ENCODE measurements at places on chromosomes 7 and 10. TPM values are rescaled to one million over a fixed set of nuclear protein-coding genes. Genes with fewer than 3 reads are reported as not detected.
A peak's percentile ranks its signal among the peaks of the same experiment; 100 is the strongest.

The CABCOCO1 gene
- total RNA-seq = 1.1 TPM

The NEBL gene
- total RNA-seq = 1.4 TPM

GRCh38 chr7:27098578-27099451 lies 3.0 kb upstream of the HOXA1 start:
- DNase-seq = no peak
- peaks cover 36% of the 10 kb centered on the region for H3K4me1 ChIP-seq
- no peaks in the 10 kb centered on the region for H3K36me3 ChIP-seq

DNA sequence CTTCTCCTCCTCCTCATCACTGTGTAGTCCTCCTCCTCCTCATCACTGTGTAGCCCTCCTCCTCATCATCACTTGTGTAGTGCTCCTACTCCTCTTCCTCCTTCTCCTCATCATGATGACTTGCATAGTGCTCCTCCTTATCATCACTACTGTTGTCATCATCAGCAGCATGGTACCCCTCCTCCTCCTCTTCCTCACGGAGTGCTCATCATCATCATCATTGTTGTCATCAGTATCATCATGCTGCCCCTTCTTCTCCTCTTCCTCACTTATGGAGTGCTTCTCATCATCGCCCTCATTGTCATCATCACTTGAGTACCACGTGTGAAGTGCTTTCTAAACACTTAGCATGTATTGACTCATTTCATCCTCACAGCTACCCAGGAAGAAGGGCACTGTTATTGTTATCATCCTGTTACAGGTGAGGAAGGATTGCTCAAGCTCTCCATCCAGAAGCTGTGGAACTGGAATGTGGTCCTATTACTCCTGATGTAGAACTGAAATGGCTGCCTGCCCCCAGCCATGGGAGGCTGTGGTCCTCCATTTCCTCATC lies 122.8 kb upstream of the SHH start:
- no peak overlapping the region for H3K4me3 ChIP-seq
- H3K27me3 ChIP-seq = no peaks in the 10 kb centered on the region
- H3K36me3 ChIP-seq = no peaks in the 10 kb centered on the region
- DNase-seq = no peak
- H3K4me1 ChIP-seq = no peaks in the 10 kb centered on the region

DNA sequence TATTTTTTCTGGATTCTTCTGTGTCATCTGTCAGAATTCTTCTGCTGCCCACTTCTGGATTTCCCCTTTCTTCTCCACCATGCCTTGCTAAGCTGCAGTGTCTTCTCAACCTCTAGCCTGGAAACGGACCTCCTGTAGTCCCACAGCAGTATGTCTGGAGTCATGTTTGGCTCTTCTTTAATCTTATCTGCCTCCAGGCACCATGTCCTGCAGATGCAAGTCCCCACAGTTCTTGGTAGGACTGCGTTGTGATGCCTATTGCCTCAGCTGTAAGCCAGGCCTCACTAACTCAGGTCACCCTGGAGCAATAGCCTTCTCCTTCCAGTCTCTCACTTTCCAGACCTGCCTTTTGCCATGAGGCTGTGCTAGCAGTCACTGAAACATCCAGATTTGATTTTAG lies 268.3 kb downstream of the POM121L12 start:
- no peak overlapping the region for H3K27ac ChIP-seq
- DNase-seq = no peak
- no peak overlapping the region for H3K4me3 ChIP-seq
- no peaks in the 10 kb centered on the region for H3K4me1 ChIP-seq
- H3K36me3 ChIP-seq = no peaks in the 10 kb centered on the region

GRCh38 chr7:43037531-43037930 lies 74.9 kb upstream of the HECW1 start:
- H3K4me3 ChIP-seq = no peak overlapping the region
- no peaks in the 10 kb centered on the region for H3K27me3 ChIP-seq
- DNase-seq = no peak
- no peak overlapping the region for H3K27ac ChIP-seq
- no peaks in the 10 kb centered on the region for H3K36me3 ChIP-seq

- peak overlapping the region; percentile 96 for H3K4me3 ChIP-seq
- peak; percentile 21 for DNase-seq
- H3K27me3 ChIP-seq = no peaks in the 10 kb centered on the region
- peak overlapping the region; percentile 99 for H3K27ac ChIP-seq
These were observed 686 bp downstream of the ABI1 start for GRCh38 chr10:26860102-26860442.

- no peaks in the 10 kb centered on the region for H3K27me3 ChIP-seq
- H3K36me3 ChIP-seq = no peaks in the 10 kb centered on the region
- peaks cover 36% of the 10 kb centered on the region for H3K4me1 ChIP-seq
These were observed 92.8 kb downstream of the MCU start for GRCh38 chr10:72784551-72785351.

- H3K36me3 ChIP-seq = peaks cover 2% of the 10 kb centered on the region
- no peak overlapping the region for H3K4me3 ChIP-seq
- DNase-seq = no peak
- H3K4me1 ChIP-seq = peaks cover 13% of the 10 kb centered on the region
- H3K27ac ChIP-seq = no peak overlapping the region
- no peaks in the 10 kb centered on the region for H3K27me3 ChIP-seq
These were observed 303.8 kb downstream of the PRKG1 start for GRCh38 chr10:51377932-51378599.

- no peak overlapping the region for H3K27ac ChIP-seq
- no peak for DNase-seq
- H3K4me1 ChIP-seq = peaks cover 7% of the 10 kb centered on the region
- H3K4me3 ChIP-seq = no peak overlapping the region
These were observed 87.5 kb downstream of the PARD3 start for GRCh38 chr10:34727595-34728033.

DNA sequence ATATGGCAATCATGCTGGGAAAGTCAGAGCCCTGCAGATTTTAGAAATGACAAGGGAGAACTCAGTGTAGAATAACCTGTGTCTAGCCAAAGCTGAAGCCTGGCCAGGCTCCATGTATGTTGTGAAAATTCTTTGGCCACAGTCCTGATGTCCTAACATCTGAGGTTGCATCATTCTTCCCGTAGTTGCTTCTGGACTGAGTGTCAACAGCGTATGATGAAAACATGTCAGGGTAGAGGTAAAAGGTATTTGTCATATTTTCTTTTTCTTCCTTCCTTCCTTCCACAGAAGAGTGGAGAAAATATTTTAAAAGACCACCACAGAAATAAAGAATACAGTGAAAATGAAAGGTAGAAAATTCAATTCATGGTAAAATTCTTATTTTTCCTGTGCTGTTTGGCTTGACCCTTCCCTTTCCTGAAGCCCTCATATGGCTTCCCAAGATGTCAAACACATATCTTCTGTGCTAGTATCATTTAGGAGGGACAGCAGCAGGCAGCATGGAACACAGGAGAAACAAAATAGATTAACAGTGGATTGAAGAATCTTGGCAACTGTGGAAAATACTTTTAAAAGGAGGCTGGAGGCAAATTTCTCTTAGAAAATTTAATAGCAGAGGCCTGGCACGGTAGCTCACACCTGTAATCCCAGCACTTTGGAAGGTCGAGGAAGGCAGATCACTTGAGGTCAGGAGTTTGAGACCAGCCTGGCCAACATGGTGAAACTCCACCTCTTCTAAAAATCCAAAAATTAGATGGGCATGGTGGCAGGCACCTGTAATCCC lies 18.9 kb upstream of the NRBF2 start:
- DNase-seq = peak; percentile 39
- H3K27me3 ChIP-seq = no peaks in the 10 kb centered on the region
- no peak overlapping the region for H3K4me3 ChIP-seq

DNA sequence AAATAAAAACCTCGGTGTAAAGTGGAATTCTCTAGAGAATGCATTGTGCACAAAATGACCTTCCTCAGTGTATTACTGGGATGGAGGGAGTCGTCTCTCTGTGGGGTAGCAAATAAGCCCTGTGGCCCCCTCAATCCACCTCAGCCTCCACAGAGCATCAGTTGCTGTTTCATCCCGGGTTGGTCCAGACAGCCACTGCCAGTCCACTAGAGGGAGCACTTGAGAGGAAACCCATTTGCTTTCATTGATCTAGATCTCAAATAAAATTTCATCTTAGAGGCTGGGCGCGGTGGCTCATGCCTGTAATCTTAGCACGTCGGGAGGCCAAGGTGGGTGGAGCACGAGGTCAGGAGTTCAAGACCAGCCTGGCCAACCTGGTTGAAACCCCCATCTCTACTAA lies 1128.7 kb downstream of the CNTNAP2 start:
- no peaks in the 10 kb centered on the region for H3K27me3 ChIP-seq
- no peaks in the 10 kb centered on the region for H3K4me1 ChIP-seq
- no peak overlapping the region for H3K4me3 ChIP-seq
- no peak for DNase-seq
- H3K27ac ChIP-seq = no peak overlapping the region

- H3K4me3 ChIP-seq = no peak overlapping the region
- no peak overlapping the region for H3K27ac ChIP-seq
- no peak for DNase-seq
- H3K27me3 ChIP-seq = no peaks in the 10 kb centered on the region
- H3K36me3 ChIP-seq = no peaks in the 10 kb centered on the region
- no peaks in the 10 kb centered on the region for H3K4me1 ChIP-seq
These were observed 31.0 kb downstream of the CYP3A5 start for GRCh38 chr7:99648843-99649242.

GRCh38 chr10:52280051-52280450 lies 34.0 kb upstream of the DKK1 start:
- H3K4me3 ChIP-seq = no peak overlapping the region
- H3K27me3 ChIP-seq = no peaks in the 10 kb centered on the region
- no peak overlapping the region for H3K27ac ChIP-seq
- peaks cover 12% of the 10 kb centered on the region for H3K4me1 ChIP-seq
- no peak for DNase-seq

DNA sequence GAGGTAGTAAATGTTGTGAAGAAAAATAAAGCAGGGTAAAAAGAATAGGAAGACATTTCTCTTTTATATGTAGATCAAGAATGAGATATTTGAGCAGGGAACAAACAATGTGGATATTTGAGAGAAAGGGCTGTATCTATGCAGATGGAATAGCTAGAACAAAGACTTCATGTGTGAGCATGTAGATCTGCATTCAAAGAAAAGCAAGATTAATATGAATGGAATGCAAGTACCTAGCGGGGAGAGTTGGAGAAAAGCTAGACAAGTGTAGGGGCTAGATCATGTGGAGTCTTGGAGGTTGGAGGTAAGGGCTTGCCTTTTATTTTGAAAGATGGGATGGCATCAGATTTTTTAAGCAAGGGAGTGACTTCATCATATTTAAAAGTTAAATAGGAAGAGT lies 27.1 kb downstream of the SHOC2 start:
- DNase-seq = no peak
- no peak overlapping the region for H3K4me3 ChIP-seq
- H3K27ac ChIP-seq = no peak overlapping the region
- peaks cover 16% of the 10 kb centered on the region for H3K4me1 ChIP-seq
- no peaks in the 10 kb centered on the region for H3K36me3 ChIP-seq

Data from thoracic aorta (tissue), 2 donors.